ENCODE measurements at places on chromosomes 12 and 14. TPM values are rescaled to one million over a fixed set of nuclear protein-coding genes. Genes with fewer than 3 reads are reported as not detected.

DNA sequence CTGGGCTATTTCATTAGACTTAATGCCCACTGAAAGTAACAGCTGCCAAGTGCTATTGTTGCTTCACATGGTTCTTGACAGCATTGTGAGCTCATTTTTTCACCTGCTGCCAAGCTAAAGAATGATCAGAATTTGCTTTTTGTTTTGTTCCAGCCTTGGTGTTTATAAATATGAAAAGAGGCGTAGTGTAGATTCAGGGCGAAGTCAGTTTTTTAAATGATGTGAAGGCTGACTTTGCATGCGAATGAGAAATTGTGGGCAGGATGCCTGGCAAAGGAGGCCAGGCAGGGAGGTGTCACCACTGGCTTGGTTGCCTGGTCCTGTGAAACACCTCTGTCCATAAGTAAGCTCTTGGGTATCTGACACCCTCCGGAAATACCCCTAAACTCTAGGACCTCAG is 93.3 kb upstream of the NAP1L1 start:
- DNase-seq, result no peak

DNA sequence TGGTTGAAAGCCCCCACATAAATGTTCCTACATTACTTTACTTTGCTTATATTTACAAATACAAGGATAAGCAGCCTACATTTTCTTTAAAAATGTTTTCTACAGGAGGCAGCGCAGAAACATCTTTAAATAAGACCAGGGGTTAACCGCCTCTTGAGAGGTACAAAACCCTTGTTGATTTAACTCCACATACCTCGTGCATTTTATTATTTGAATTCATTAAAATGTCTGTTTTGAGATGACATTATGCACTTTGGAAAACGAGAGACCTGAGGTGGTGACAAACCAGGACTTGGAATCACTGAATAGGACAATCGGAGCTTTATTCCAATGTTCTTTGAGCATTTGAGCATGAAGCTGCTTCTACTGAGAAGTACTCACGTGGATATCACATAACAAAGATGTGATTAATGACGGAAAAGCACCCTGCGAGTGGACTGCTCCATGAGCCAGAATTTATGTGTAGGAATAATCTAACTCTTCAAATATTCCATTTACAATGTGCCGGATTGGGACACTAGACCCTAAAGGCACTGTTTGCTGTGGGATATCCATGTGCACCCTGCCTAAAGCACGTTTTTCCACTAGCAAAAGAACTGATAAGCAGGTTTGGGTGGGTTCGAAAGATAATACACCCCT is 746 bp upstream of the DUSP16 start:
- no peak for DNase-seq

Gene PPFIA2
- total RNA-seq, result 0.37 TPM

Gene SPRYD4
- total RNA-seq, result 3.1 TPM

- DNase-seq, result no peak
Measured at GRCh38 chr12:86257134-86257533, 943 bp upstream of the MGAT4C start.

DNA sequence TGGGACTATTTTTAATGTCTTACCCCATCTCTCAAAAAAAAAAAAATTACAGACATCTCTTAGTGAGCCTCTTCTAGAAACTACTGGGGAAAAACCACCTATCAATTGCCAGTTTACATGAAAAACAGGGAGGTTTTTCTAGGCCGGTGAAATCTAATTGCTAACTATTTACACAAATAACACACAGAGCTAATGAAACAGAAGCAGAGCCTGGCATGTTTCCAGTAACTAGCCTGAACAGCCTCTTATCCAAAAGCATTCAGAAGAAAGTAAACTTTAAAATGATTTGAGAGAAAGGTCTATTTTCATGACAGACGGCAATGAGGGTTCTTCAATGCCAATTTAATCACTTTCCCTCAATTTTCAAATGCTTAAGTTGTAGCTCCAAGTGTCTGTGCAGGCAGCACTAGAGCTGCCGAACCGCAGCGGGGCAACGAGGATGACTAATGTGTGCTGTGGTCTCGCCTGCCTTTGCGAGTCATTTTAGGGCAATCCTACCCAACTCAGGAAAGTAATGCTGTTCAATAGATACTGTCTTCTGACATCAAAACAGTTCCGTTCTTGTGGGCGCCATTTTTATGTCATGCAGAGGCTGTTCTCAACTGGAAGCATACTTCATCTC is 84.6 kb downstream of the SETD3 start:
- DNase-seq, result no peak

Gene LTB4R
- total RNA-seq, result 1.6 TPM

GRCh38 chr12:80777587-80777986 is 60.9 kb downstream of the MYF5 start:
- no peak for DNase-seq

Gene CHFR
- total RNA-seq, result 15.1 TPM

GRCh38 chr12:68791897-68792481 is 16.0 kb upstream of the MDM2 start:
- DNase-seq, result no peak

- DNase-seq, result peak; percentile 63
Measured at GRCh38 chr14:54348923-54349620, 47.7 kb upstream of the CDKN3 start.

- no peak for DNase-seq
Measured at GRCh38 chr12:109770861-109771670, 57.4 kb downstream of the FAM222A start.

DNA sequence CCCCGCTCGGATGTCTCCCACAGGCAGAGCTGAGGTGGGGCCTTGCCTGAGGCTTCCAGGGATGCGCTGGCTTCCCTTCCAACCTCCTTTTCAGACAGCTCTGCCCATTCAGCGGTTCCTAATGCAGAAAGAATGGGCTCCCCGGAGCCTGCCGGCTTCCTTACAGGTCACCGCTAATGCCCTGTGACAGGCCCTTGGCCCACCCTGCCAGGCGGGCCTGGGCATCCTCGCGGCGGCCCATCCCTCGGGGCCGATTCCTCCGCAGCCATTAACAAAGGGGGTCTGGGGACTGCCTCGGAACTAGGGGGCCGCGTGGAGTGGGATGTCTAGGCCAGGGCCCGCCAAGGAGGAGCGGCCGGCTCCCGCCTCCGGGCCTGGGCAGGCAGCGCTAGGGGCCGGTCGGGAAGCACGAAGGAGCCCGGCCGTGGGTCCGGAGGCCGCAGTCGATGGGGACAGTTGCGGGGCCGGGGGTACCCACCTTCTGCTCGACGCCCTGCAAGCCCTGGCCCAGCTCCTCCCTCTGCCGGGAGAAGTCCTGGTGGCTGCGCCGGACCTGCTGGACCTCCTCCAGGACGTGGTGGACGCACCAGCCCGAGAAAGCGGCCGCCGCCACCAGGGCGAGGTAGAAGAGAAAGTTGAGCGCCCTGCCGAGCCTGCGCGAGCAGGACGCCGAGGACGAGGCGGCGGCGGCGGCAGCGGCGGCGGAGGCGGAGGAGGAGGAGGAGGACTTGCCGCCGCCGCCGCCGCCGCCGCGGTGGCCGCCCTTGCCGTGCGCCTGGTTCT is 738 bp downstream of the CKAP4 start:
- peak; percentile 86 for DNase-seq

GRCh38 chr12:52614381-52615207 is 3.8 kb downstream of the KRT73 start:
- DNase-seq, result no peak

DNA sequence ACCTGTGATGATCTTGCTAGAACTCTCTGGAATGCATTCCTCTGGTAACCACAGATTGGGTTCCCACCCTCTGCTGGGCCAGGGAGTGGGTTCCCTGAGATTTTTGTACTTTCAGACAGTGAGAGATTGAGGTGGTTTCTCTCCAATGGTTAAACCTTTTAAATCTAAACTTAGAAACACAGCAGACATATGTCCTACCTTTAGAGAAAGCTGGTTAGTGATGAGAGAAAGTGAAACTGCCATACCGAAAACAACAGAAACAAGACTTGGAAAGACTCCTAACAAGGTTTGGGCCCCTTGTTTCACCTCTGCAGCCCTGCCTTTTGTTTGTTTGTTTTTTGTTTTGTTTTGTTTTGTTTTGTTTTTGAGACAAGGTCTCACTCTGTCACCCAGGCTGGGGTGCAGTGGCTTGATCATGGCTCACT is 9.7 kb upstream of the SGPP1 start:
- no peak for DNase-seq

GRCh38 chr12:51028813-51029150 is 2.6 kb upstream of the SLC11A2 start:
- no peak for DNase-seq

Gene PLCZ1
- not detected for total RNA-seq

GRCh38 chr14:73995977-73996378 is 23.1 kb downstream of the ENTPD5 start:
- no peak for DNase-seq

- DNase-seq, result peak; percentile 86
Measured at GRCh38 chr12:47828976-47829482, 9.3 kb upstream of the HDAC7 start.

Gene PIANP
- total RNA-seq, result 0.25 TPM

Gene MMP19
- total RNA-seq, result 2.1 TPM

Gene DNAI7
- total RNA-seq, result 0.89 TPM

Gene SCNN1A
- total RNA-seq, result 1.7 TPM

DNA sequence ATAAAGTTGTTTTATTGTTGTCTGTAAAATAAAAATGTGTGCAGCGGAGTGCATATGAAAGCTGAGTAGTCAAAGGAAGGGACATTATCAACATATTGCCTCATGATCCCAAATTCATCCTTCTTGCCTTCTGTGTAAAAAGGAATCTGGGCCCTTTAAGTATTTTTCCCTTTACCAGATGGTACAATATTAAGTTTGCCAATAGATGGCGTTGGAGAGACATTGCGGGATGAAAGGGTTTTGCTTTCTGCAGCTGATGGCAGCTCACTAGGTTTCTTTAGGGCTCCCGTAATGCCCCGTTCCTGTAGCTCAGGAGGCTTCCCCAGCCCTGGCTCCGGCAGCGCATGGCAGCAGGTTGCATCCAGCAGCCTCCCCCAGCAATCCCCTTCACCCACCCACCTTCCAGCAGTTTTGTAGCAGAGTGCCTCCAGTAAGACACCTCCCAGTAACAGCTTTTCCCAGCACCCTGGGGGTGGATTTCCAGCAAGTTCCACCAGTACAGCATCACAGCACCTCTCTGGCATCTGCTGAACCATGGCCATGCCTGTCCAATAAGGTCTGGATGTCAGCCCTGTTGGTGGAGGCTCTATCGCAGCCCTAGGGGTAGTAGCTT is 354.4 kb downstream of the MED13L start:
- no peak for DNase-seq

GRCh38 chr12:131753757-131754156 is 42.9 kb downstream of the SFSWAP start:
- DNase-seq, result no peak

- no peak for DNase-seq
Measured at GRCh38 chr14:67892466-67893100, 73.0 kb downstream of the RAD51B start.

Gene SAMD15
- total RNA-seq, result 0.77 TPM

DNA sequence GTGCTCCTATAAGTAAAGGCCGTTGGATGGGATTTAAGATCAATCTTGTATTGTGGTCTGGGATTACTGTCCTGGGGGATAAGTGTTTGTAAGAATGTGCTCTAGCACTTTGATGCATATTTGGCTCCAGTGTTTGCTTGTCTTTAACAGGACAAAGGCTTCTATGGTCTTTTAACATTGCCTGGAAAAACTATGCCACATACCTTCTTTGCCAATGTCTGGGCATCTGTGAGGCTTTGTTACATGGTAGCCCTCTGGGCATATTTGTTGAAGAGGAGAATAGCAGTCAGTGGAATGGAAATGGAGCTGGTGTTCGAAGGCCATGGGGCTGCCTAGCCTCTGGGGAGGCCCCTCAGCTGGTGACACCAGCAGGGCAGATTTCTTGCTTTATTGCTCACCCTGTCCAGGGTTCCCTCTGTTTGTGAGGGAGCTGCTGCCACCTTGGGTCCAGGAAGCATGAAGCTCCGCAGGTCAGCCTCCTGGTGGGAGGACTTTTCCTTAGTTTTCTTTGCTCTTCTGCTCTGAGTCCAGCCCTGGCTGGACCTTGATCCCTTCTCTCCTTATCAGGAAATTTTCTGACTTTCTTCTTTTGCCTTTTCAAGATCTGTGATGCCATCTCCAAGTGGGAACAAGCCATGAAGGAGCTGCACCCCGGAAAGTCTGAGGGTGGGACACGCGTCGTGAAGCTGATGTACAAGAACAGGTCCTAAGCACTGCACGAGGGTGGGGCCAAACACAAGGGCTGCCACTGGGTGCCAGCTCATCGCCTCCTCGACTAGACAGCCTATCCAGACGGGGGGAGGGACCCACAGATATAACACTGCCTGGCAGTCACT is 19.5 kb downstream of the PIGH start:
- no peak for DNase-seq

Gene WDR20
- total RNA-seq, result 20.5 TPM

Gene ADCY4
- 26.5 TPM for total RNA-seq

Gene GYS2
- total RNA-seq, result not detected

GRCh38 chr14:21068521-21069387 is 1.4 kb upstream of the ARHGEF40 start:
- peak; percentile 61 for DNase-seq

Gene CCDC196
- total RNA-seq, result not detected

Gene GPD1
- 33.9 TPM for total RNA-seq

DNA sequence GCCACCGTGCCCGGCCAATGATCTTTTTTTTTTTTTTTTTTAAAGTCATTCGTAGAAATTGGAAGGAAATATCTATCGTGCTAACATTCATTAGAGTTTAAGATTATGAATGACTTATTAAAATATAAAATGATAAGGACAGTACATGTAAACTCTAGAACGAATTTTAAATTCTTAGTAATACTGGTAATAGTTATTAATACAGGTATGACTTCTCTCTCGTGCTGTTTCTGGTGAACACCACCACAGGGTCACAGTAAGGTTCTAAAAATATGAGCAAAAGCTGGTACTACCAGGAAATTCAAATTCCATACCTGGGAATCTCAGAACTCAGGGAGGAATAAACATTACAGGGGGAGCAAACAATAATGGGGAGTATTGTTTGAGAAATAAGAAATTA is 26.2 kb downstream of the WNK1 start:
- no peak for DNase-seq

Gene FLRT2
- total RNA-seq, result 4.6 TPM

- DNase-seq, result no peak
Measured at GRCh38 chr12:100576331-100577036, 3.0 kb downstream of the GAS2L3 start.

Gene PTGDR
- 1.1 TPM for total RNA-seq

DNA sequence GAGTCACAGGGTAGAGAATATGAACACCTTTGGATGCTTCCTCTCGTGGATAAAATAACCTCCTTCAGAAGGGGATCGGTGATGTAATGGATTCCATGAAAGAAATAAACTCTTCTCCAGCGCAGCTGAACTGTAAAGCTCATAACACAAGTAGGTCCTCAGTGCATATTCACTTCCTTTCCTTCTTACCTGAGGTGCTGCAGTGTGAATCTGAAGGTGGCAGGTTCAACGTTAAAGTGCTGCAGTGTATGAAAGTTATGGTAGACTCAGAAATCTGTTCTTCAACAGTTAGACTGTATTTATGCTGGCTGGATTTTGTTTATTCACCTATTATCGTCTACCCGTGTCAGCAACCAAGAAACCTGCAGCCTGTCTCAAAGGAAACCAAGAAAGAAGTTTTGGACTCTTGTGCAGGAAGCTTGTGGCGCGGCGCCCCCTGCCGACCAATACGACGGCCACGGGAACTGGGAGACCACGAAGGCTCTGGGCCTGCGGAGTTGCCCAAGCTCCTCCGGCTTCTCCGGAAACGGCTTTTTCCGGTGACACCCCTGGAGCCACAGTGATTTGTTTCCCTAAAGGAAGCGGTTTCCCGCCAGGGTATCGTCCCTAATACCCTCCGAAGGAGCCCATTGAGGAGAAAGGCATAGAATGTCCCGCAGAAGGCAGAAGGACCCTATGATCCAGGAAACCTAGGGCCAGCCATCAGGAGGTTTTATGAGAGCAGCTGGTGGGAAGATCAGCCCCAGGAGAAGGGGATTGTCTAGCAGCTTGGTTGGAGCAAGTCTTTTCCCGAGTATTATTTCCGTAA is 17.6 kb upstream of the RNASE3 start:
- DNase-seq, result peak; percentile 93

GRCh38 chr12:13606290-13606689 is 375.1 kb downstream of the GRIN2B start:
- no peak for DNase-seq
